Uterus (tissue), 4 donors: ENCODE measurements at places on chromosomes 2 and 18. TPM values are rescaled to one million over a fixed set of nuclear protein-coding genes. Genes with fewer than 3 reads are reported as not detected.
A peak's percentile ranks its signal among the peaks of the same experiment; 100 is the strongest.

- DNase-seq: no peak
Measured at GRCh38 chr18:22983175-22983574, 50.0 kb downstream of the RBBP8 start.

- DNase-seq: no peak
Measured at GRCh38 chr2:98515250-98515991, 70.8 kb downstream of the INPP4A start.

DNA sequence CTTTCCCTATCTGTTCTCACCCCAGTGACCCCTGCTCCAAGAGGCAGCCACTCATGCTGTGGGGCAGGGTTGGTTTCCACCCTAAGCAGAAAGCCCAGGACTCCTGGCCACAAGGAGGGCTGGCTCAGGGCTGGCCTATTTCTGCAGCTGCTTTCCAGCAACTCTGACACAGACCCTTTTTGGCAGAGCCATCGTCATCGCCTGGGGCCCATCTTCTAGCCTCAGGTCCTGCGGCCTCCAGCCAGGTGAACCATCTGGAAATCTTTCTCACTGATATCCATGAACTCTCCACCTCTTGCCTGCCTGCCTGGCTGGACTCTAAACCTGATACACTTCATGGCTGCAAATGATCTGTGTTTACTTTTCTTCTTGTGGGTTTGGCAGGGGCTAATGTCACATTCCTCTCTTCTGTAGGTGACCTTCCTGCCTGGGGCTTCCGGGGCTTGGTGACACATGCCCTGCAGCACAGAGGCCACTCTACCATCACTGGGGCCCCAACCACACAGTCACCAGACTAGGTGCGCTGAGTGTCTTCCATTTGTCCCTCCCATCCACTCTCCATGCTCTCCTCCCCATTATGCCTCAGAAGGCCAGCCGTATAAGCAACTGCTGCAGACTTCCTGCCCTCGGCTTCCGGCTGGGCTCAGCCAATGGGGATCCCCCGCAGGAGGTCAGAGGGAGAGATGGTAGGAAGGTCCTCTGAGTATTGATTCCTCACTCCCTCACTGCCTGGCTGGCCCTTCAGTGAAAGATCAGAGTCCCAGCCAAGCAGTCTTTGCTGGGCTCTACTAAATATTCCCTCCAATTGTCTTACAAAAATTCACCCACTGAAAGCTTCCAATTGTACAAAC lies 9.7 kb upstream of the COPS8 start:
- no peak for DNase-seq

- no peak for DNase-seq
Measured at GRCh38 chr2:124478761-124479160, 453.7 kb downstream of the CNTNAP5 start.

GRCh38 chr2:188784269-188784762 lies 189.9 kb upstream of the COL3A1 start:
- DNase-seq: no peak

GRCh38 chr18:27198036-27198435 lies 12.9 kb upstream of the CHST9 start:
- DNase-seq: no peak

GRCh38 chr18:77170890-77171410 lies 38.4 kb upstream of the MBP start:
- DNase-seq: no peak

DNA sequence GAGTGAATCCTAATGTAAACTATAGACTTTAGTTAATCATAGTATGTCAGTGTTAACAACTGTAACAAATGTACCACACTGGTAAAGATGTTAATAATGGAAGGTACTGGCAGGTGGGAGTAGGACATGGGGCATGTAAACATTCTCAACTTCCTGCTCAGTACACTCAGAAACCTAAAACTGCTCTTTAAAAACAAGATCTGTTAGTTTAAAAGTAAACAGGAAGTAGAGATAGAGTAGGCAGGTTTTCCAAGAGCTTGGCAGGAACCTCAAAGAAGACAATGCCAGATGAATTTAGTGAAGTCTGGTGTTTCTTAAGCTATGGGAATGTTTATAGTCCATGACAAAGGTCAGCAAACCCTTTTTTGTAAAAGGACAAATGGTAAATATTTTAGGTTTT lies 46.6 kb downstream of the CCDC138 start:
- DNase-seq: no peak

GRCh38 chr2:173280853-173281252 lies 73.8 kb upstream of the CDCA7 start:
- no peak for DNase-seq

- no peak for DNase-seq
Measured at GRCh38 chr2:132760405-132760804, 90.4 kb upstream of the LYPD1 start.

GRCh38 chr2:54148391-54148790 lies 33.0 kb downstream of the ACYP2 start:
- no peak for DNase-seq

DNA sequence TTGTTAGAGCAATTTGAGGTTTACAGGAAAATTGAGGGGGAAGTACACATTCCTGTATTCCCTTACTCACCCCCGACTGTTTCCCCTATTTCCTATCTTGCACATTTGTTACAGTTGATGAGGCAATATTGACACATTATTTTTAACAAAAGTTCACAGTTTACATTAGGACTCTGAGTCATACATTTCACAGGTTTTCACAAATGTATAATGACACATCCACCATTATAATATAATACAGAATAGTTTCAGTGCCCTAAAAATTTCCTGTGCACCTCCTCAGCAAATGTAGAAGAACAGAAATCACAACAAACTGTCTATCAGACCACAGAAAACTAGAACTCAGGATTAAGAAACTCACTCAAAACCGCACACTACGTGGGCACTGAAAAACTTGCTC lies 160.6 kb upstream of the RMP24 start:
- no peak for DNase-seq

DNA sequence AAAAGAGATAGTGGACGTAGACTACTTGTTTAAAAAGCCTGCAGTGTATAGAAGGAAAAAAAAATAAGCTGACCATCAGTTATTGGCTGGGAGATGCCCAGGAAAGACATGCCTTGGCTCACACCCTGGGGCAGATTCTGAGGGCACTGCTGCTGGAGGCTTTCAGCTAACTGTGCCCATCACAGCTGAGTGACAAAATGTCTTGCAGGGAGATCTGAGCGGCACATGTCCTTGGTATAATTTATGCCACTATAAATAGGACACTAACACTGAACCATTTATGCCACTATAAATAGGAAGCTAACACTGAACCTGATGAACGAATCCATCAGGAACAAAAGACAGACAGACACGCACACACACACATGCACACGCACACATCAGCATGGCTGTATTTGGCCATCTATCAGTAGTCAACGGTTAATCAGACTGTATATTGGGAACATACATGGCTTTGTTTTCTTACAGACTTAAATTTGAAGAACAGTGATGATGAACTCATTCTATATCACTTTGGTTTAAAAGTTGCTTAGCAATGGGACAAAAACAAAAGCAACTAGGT lies 68.2 kb upstream of the NOSTRIN start:
- no peak for DNase-seq

- no peak for DNase-seq
Measured at GRCh38 chr2:65714866-65715265, 282.5 kb upstream of the SPRED2 start.

GRCh38 chr2:12720754-12721378 lies 4.1 kb downstream of the TRIB2 start:
- DNase-seq: no peak

DNA sequence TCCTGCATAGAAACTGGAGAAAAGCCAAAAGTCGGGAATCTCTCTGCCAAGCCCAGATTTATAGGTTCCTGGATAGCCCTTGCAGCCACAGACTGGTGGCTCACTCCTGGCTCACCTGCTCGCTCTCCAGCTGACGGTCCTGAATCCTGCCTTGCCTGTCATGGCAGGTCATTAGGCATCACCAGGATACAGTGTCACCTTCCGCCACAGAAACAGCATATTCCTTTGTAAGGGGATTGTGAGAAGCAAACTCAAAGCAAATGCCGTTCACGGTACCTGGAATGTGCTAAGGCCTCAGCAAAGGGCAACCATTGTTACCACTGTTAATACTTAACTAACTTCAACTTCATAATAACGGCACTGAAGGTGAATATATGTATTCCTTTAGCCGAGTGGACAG lies 57.1 kb upstream of the GPR45 start:
- no peak for DNase-seq

- DNase-seq: no peak
Measured at GRCh38 chr2:137117385-137117784, 352.0 kb downstream of the THSD7B start.

DNA sequence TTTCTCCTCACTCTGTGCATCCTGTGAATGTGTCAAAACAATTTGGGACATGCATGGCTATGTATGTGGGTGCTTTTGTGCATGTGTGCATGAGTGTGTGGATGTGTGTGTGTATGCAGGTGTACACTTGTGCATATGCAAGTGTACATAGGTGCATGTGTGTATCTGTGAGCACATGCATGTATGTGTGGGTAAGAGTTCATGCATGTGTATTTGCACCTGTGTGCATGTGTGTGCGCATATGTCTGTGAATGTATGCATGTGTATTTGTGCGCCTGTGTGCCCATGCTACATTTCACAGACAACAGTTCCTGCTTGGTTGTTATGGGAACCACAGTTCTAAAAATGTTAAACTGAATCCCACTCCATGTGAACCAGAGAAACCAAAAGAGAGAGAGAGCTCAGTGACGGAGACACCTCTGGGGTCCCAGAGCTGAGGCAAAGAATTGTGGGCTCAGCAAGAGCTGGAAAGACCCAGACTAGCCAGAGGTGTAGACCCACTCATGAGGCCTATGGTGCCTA lies 1.9 kb upstream of the FBXO41 start:
- no peak for DNase-seq

GRCh38 chr2:181682795-181683517 lies 2.6 kb upstream of the NEUROD1 start:
- DNase-seq: no peak

- no peak for DNase-seq
Measured at GRCh38 chr2:16522031-16522831, 143.4 kb downstream of the CYRIA start.

GRCh38 chr2:66547887-66548286 lies 113.0 kb downstream of the MEIS1 start:
- no peak for DNase-seq

DNA sequence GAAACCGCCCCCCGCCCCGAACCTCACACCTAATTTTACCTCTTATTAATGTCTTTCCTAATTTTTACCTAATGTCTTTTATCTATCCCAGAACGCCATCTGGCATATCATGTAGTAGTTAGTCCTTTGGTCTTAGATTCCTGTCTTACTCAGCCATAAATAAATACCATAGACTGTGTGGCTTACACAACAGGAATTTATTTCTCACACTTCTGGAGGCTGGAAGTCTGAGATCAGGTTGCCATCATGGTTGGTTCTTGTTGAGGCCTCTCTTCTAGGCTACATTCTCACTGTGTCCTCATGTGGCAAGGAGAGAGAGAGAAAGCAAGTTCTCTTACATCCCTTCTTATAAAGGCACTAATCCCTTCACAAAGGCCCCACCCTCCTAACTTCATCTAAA lies 46.8 kb downstream of the RHBDD1 start:
- no peak for DNase-seq

- no peak for DNase-seq
Measured at GRCh38 chr2:119233326-119234020, 9.8 kb downstream of the STEAP3 start.

DNA sequence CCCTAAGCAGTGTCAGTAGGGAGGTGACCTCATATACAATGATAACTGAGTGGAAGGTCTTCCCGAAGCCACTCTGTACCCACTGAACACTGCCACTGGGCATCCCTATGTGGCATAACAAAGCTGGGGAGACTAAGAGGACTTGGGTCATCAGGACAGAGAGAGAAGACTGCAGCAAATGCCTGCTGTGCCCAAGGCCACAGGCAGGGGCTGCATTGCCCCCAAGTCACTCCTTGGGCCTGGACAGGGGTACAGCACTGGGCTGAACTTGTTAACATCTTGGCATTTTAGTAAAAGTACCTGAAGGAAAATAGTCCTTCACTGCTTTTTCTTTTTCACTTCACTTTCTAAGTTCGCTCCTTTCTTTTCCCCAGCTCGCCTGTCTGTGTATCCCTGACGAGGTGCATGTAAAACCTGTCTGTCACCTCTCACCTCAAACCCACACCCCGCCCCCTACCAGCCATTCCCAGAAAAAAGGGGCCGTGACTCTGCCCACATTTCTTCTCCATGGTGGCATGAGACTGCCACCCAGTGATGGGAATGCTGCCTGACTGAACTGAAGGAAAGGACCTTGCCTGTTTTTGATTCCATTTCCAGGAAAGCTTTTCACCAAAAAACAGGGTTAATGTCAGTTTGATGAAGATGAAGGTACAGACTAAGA lies 62.9 kb downstream of the MTHFD2 start:
- peak; percentile 21 for DNase-seq

- no peak for DNase-seq
Measured at GRCh38 chr2:238326801-238327365, 6.6 kb downstream of the TRAF3IP1 start.

GRCh38 chr18:68083776-68084175 lies 567.3 kb upstream of the DSEL start:
- DNase-seq: no peak

DNA sequence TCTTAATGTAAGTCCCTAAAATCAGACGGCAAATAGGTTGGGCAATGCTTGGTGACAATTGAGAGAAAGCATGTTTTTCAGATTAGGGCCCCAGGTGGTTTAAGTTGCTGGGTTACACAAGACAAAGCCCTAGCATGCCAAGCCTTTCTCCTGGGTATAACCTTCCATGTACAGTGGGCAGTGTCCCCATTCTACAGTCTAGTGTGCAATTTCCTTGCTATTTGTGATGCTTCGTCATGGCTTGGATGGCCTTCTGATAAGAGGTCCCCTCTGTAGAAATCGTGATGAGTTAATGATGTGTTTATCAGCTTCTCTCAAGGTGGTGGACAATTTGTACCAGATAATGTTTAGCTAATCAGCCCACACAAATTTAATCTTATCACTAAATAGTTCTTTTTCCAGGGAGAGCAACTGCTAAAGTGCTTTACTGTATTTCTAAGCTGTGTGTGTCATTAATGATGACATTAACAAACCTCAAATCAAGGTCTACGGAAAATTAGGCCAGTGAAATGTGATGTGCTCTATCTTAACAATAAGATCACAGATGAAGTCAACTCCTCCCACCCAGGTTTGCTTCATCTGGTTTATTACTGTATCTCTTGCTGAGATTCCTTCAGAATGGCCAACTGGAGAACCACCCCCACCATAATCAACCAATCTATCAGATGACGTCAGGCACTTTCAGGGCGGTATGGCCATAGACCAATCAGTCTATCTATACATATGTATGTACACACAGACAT lies 61.7 kb downstream of the PLB1 start:
- no peak for DNase-seq

GRCh38 chr18:34767601-34768027 lies 57.5 kb downstream of the DTNA start:
- no peak for DNase-seq

GRCh38 chr2:196293751-196294515 lies 122.6 kb upstream of the STK17B start:
- no peak for DNase-seq

- no peak for DNase-seq
Measured at GRCh38 chr2:99974682-99975375, 167.6 kb downstream of the AFF3 start.

Gene AUP1
- total RNA-seq: 87.0 TPM

Gene CFAP210
- 3.3 TPM for total RNA-seq

Gene REG1B
- not detected for total RNA-seq

Gene SP140
- 0.97 TPM for total RNA-seq

Gene FOXI3
- total RNA-seq: not detected

Gene GPAT2
- total RNA-seq: not detected

Gene CXCR1
- not detected for total RNA-seq

Gene LHCGR
- 0.48 TPM for total RNA-seq

Gene BUB1
- total RNA-seq: 29.0 TPM

Gene CD207
- total RNA-seq: not detected

Gene CRYBA2
- total RNA-seq: not detected

Gene VAMP5
- 113 TPM for total RNA-seq

Gene INHBB
- total RNA-seq: 18.1 TPM
